Urinary bladder (tissue), 4 donors: ENCODE measurements at places on chromosomes 6 and 20. TPM values are rescaled to one million over a fixed set of nuclear protein-coding genes. Genes with fewer than 3 reads are reported as not detected.
A peak's percentile ranks its signal among the peaks of the same experiment; 100 is the strongest.

GPLD1 gene
- polyA plus RNA-seq: 1.6 TPM

RIPPLY2 gene
- 2.5 TPM for polyA plus RNA-seq

GRCh38 chr20:12166053-12166717 is 248.5 kb downstream of the BTBD3 start:
- no peak for DNase-seq

HSPA12B gene
- 11.8 TPM for polyA plus RNA-seq

DNA sequence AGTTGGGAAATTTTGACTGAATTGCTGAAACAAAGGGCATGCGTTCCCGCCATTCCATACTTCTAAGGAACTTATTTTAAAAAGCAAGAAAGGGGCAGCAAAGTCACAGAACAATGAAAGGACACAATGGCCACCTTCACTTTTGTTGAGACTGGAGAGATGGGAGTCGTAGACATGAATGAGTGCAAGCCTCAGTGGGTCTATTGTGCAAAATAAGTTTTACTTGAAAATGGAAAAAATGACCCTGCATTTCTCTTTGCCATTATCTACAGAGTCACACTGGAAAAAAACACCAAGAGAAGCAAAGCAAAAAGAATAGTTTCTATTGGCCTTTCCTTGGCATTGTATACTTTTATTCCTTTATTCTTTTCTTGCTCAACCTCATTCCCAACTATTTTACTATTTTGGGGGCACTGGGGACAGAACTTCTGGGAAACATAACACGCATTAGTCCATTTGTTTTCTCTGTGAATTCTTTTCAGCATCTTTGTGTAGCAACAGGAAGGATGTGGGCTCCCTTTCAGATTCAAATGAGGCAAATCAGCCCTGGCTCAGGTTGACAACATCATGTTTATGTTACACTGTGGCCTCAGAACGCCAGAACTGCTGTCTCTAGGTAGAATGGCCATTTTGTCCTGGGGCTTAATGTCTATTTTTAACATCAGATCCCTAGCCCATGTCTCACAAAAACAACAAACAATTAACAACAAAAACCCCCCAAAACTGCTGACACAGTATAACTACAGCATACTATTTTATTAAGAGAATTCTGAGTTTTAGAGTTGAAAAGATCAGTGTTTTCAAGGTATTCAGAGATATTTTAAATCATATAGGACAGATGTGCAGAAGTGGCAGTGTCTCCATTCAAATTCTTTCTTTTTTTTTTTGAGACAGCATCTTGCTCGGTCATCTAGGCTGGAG is 122.2 kb downstream of the FYN start:
- DNase-seq: no peak

GRCh38 chr6:8108031-8108660 is 5.8 kb upstream of the EEF1E1 start:
- no peak for DNase-seq

DNA sequence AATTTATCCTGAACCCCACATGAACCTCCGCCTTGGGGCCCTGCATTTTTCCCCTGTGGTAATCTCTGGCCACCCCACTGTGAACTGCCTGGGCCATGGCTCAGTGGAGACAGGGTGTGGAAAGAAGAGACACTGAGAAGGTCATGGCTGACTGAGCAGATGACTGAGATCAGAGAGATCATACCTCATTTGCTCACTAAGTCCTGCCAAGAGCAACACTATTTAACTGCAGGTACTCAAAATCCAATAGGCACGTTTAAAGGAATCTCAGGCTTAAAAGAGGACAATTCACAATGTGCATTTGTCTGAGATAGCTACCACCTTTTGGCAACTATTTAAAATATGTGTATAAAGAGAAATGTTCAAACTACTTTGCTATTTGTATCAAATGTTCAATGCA is 305.0 kb downstream of the GMDS start:
- no peak for DNase-seq

DNA sequence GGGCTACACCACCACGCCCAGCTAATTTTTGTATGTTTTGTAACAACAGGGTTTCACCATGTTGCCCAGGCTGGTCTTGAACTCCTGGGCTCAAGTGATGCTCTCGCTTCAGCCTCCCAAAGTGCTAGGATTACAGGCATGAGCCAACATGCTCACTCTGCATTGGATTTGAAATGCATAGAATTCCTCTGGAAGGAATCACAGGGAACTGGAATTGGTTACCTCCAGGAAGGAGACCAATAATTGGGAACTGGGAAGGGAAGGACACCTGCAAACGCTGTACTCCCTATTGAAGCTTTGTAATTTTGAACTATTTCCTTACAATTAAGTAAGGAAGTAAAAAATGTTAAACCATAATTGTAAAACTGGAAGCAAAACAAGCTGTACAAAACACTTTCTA is 12.3 kb upstream of the TP53INP2 start:
- no peak for DNase-seq

- DNase-seq: no peak
Observed at GRCh38 chr20:25282034-25282781, 34.3 kb downstream of the PYGB start.

DNA sequence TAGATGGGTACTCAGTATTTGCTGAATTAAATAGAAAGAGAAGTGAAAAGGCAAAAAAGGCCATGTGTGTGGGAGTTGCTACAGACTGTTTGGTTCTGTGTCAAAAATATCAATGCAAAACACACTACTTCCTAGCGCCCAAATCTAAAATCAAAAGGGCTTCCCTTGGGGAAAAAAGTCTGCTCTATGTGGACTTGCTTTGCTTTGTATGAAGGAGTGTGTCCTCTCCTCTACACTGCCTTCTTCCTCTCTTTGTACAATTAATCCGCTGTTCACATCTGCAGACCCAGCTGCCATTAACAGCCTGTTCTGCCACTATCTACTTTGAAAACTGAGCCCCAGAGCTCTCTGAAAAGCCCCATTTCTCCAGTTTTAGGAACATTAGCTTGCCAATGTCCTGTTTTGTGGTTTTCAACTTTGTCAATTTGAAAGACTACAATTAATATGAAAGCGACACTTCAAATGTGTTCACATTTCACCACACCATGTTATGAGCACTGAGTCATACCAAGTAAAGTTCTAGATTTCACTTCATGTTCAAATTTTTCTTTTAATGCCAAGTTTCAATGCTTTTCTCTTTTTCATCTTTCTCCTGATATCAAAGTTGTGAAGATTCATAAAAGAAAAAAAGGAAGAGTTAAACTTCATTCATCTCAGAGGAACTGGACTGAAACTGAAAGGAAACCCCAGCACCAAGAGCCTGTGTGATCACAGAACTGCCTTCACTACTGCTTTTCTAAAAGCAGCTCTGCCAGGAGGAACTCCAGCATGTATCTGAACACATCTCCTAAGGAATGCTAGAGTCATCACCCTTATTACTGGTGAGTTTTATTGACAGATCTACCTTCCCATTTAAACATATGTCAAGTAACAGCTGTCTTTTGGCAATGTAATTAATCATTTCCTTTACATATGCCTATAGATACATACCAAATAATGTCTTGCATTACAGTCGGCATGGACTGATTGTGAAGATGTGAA is 102.6 kb downstream of the KIF13A start:
- no peak for DNase-seq

PSORS1C1 gene
- 6.8 TPM for polyA plus RNA-seq

- peak; percentile 5 for DNase-seq
Observed at GRCh38 chr6:130574146-130574545, 208.3 kb downstream of the TMEM200A start.

SUMO4 gene
- not detected for polyA plus RNA-seq

NRN1 gene
- 22.7 TPM for polyA plus RNA-seq

FAM162B gene
- polyA plus RNA-seq: 16.1 TPM
